ENCODE measurements at places on chromosomes 16 and 17.

DNA sequence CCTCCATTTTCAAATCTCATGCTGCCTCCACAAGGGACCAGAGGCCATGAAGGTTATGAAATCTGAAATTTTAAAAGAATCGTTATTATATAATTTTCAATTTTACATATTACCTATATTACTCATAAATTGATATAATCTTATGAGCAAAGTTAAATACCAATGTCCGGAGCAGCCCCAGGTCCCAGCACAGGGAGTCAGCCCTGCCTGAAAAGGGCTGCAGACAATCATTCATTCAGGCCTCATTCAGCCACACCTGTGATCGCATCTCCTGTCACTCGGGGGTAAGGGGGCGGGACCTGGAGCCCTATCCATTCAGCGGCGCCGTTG is 172.5 kb downstream of the AHSP start:
- no peak for DNase-seq

DNA sequence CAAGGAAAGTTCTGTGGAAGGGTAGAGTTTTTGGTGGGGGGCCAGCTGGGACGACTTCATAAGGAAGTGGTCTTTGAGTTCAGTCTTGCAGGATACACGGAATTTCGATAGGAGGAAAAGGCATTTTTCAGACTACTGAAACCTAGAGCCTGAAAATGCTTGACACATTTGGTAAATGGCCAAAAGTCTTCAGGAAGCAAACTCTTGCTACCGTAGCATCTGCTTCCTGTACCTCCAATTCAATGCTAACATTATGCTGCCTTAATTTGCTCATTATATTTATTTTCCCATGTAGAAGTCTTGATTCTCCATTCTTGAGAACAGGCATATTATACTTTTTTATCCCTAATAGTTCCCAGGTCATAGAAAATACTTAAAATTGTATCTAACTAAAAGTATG is 129.3 kb upstream of the MED13 start:
- no peak for DNase-seq

- peak; percentile 28 for DNase-seq
Observed at GRCh38 chr16:71956486-71956885, 43.7 kb downstream of the PKD1L3 start.

- no peak for DNase-seq
Observed at GRCh38 chr17:6346156-6346786, 88.7 kb downstream of the AIPL1 start.

DNA sequence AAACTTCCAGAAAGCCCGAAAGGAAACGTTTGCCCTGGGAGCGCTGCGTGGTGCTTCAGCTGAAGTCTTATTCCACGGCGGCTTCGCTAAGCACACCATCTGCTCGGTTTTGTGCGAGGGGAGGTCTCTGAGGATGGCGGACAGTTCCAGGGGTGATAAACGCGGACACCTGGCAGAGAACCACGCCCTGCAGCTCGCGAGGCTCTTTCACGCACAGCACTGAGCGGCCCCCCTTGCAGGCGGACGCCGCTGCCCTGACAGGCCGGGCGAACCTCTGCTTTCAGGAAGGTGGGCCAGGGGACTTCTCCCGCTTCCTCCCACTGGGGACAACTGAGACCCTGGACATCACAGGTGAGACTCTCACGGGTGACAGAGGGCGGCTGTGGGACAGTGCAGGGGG is 3.7 kb downstream of the MVD start:
- no peak for DNase-seq

GRCh38 chr17:61739002-61739401 is 124.3 kb downstream of the BRIP1 start:
- DNase-seq = no peak

- DNase-seq = no peak
Observed at GRCh38 chr17:52233176-52233575, 74.7 kb upstream of the CA10 start.

- DNase-seq = no peak
Observed at GRCh38 chr17:9009096-9009495, 12.2 kb upstream of the NTN1 start.

DNA sequence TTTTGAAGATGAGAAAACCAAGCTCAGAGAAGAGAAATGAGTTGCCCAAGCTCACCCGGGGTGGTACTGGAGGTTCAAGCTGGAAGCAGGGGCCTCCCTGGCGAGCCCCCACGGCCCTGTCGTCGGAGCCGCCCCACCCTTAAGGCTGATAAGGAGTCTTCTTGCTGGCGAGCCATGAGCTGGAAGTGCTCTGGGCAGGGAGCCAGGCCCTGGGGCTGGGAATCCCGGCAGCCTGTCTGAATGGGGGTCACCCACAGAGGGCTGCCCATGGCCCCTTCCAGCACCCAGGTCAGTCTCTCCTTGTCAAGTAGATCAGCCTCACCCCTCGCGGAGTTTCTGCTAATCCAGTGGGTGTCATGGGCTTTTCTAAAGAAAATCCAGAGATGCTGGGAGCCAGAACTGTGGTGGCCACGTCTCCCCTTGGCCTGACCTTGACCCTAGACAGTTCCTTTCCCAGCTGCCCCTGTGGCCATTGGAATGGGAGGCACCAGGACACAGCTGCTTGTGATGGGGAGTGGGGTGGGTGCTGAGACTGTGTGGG is 1.2 kb upstream of the P2RX1 start:
- peak; percentile 57 for DNase-seq

DNA sequence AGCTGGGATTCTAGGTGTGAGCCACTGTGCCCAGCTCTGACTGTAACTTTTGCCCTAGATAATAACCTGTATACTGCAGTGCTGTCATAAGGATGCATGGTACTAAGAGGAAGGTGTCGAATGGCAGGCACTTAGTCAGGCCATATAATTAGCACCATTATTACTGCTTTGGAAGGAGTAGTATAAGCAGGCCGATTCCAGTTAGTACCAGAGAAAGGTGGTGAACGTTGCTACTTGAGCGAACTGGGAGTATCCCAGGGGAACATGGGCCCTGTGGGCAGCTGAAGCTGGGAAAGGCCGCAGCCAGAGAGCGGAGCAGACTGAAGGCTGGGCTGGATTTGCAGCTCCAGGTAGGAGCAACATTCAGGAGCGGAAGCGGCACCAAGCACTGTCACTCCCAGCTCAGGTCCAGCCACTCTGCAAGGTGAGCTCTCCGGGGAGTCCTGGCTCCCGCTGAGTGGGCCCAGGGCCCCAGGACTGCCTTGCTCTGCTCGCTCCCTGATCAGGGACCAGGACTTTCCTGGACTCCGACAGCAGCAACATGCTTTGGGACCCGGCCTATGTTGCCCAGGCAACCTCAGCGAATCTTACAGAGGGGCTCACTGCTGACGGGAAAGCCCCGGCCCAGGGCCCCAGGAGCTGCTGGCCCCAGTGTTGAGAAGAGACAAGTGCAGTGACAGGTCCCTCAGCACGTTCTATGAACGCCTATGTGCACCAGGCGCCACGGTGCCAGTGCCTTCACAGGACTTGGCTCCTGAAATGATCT is 28.6 kb downstream of the C16orf74 start:
- no peak for DNase-seq

DNA sequence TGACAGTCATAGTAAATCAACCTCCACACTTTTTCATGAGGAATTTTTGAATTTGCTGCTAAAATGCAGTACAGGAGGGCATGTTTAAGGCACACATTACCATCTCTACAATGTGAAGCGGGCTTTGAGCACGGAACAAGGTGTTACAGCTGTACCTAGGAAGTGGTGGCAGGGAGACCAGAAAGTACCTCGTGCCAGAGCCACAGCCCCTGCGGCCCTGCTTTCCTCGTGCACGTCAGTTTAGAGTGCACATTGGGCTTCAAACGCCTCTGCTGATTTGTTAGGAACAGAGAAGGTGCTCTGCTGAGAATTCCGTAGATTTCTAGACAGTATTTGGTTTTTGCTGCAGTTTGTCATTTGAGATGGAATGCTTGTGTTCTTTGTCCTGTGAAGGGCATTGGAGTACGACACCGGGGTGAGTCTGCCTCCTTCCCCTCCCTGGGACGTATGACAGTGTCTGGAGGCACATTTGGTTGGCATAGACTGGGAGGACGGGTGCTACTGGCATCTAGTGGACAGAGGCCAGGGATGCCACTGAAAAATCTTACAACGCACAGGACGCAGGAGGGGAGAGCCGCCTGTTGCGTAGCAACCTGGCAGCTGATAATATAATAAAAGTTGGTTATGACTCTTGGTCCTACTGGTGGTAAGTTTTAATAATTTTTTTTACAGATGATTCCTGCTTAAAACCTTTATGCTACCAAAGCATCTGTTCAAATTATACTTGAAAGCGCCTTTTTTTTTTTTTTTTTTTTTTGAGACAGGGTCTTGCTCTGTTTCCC is 9.1 kb downstream of the FOXK2 start:
- peak; percentile 30 for DNase-seq

GRCh38 chr17:11857006-11857405 is 140.3 kb downstream of the ZNF18 start:
- DNase-seq = no peak

DNA sequence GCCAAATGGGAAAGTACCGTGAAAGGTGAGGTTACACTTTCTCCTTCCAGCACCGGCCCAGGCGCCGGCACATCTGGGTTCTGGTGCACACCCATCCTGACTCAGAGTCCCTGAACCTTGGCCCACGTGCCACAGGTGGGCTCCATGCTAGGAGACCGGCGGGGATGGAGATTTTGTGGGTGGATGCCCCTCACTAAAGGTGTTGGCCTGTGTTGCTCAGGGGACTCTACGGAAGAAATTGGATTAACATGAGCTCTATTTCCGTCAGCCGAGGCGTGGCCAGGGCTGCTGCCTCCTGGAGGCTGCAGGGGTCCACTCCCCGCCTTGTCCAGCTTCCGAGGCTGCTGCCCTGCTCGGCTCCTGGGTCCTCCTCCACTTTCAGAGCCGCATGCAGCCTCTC is 30.8 kb downstream of the FBXO31 start:
- no peak for DNase-seq

DNA sequence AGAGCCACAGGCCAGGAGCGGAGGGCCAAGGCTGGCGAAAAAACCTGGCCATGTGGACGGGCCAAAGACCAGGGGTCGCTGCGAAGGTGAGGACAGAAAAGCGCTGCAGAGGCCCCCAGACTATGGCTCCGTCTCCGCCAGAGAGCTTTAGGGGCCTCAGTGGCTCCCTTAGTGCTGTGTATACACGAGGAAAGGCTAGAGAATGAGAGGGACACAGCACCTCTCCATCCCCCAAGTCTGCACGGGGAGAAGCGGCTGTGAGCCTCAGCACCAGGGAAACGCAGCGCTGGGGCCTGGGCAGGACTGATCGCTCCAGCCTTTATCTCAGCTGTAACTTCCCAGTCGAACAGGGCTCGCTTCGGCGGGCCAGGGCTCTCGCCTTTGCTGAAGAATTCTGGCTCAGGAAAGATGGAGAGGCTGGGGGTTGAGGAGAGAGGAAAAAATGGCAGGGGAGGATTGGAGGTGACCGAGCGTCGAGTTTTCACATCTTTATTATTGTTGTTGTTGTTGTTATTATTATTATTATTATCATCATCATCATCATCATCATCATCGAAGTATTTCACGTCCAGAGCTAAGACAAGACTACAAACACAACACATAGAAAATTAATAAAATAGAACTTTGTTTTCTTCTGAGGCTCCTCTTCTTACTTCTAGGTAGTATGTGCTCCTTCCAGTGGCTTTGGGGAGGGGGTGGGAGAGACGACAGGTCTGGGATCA is 1.9 kb upstream of the HOXB5 start:
- DNase-seq = no peak

DNA sequence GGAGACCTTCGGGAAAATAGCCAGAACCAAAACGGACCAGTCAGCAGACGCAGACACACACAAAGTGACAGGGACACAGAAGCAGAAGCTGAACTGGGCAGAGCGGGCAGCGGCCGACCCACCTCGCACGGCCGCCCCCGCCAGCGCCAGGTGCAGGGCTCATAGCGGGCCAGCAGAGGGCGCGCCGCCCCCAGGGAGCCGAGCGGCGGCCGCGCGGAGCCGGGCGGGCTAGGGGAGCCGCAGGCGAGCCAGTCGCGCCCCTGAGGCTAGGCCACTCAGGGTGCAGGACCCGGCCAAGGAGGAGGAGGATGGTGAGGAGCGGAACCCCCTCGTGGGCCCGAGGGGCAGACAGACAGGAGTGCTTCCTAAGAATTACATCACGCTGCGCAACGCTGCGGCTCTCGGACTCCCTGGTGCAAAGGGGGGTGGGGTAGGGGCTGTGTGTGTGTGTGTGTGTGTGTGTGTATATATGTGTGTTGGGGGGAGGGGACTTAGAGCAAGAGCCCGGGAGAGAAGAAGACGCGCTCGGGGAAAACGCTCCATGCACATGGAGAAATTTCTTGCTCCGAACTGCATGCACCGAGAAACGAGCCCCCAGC is 913 bp upstream of the NOG start:
- peak; percentile 23 for DNase-seq

DNA sequence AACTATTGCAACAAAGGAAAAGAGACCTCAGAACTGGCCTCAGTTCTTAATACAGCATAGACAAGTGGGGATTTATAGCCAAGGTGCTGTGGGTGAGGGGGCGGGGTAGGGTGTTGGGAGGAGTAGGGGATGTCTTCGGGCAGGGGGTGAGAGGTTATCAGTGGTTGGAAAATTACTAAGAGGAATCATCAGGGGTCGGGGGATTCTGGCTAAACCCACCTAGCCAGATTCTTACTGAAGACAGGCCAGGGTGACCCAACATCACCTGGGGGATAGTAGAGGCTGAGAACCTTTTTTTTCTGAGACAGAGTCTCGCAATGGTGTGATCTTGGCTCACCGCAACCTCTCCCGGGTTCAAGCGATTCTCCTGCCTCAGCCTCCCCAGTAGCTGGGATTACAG is 32.6 kb downstream of the HS3ST3B1 start:
- no peak for DNase-seq

DNA sequence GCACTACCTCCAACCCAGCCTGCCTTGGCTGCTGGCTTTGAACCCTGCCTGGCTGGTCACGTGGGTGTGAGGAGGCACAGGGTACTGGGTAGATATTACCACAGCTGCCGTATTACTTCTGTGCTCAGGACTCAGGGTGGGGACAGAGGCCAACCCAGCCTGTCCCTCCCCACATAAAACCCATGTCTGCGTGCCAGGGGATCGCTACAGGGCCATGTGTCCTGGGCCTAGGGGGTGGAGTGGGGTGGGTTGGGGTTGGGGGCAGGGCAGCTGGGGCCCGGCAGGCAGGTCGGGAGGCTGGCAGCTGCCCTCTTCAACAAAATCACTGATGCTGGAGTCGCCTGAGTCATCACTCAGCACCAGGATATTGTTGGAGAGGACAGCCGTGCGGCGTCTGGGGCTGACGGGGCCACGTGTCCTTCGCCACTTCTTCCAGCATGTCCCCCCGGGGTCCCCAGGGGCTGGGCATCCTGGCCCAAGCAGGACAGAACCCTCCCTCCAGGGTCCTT is 39.7 kb upstream of the PVALEF start:
- no peak for DNase-seq

Measured in fibroblast of pulmonary artery (primary cell).